ENCODE measurements at places on chromosomes 2 and 18.

GRCh38 chr2:44949329-44950151, 8.0 kb downstream of the SIX3 start:
- DNase-seq: no peak

DNA sequence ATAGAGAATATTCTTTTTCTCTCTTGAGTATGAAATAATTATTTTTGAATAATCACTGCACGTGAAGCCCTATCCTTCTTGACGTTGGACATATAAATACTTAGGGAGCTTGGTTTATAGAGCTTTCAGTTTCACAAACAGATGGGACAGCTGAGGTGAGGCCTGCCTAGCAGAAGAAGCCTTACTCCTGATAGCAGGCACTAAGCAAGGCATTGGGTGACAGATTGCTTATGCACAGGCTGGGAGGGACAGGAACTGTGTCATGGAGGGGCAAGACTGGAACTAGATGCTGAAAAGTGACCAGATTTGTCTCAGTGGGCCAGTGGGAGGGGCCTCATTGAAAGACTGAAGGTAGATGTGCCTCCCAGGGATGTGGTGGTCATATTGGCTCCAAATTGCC, 220.8 kb downstream of the NEDD4L start:
- DNase-seq: no peak

DNA sequence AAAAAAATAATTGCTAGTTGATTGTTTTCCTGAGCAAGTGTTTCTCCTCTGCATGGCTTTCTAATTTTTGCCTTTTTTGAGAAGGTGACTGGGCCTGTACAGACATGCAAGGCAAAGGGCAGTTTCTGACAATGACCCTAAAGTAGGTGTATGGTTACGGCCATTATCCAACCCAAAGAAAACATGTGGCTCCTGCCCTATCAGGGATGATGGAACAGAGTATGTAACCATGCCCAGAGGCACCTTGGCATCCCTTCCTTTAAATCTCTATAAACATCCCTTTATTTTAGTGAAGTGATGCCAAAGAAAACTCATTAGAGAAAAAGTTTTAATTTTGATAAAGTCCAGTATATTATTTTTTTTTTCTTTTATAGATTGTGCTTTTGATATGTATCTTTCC, 217.5 kb downstream of the LPIN1 start:
- DNase-seq: no peak

GRCh38 chr2:109213646-109214433, 84.8 kb downstream of the SH3RF3 start:
- DNase-seq: no peak

Data from cerebellar nuclear complex (tissue), 1 donor.